ENCODE measurements at places on chromosomes 4 and X.
A peak's percentile ranks its signal among the peaks of the same experiment; 100 is the strongest.

DNA sequence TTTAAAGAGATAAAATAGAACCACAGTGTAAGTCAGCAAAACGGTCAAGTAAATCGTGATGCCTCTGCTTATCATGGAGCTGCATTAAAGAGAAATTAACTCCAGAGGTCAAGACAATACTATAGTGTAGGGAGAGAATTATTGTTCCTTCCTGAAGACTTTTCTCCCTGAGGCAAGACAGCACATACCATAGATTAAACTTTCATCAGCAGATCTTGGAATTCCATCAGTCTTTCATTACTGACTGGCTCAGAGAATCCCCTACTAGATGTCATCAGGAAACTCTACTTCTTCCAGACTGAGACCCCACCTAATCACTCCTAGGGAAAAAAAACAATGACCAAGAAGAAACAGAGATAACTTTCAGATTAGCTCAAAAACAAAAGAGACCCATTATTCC lies 131.3 kb downstream of the NSUN7 start:
- no peak for DNase-seq

- no peak for DNase-seq
These were observed 437.1 kb upstream of the CTSO start for GRCh38 chr4:156390599-156391324.

- no peak for DNase-seq
These were observed 698.5 kb downstream of the GRID2 start for GRCh38 chr4:93002240-93002639.

DNA sequence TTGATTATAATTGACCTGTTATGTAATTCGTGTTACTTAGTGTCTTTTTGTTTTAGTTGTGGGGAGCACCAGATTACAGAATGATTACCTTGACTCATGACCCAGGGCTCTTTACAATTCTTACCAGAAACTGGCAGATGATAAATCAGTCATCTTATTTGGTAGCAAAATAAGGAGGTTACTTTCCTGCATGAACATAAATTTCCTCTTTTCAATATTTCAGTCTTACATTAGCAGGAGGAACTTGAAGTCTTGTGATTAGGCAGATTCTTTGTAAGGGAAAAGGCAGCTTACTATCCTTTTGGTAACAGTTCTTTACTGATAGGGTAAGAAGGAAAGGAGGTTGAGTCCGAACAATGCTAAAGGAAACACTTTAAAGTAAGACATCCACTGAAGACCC lies 26.0 kb upstream of the SLC25A5 start:
- no peak for DNase-seq

- DNase-seq: no peak
These were observed 28.2 kb downstream of the ATP8A1 start for GRCh38 chr4:42628740-42629139.

DNA sequence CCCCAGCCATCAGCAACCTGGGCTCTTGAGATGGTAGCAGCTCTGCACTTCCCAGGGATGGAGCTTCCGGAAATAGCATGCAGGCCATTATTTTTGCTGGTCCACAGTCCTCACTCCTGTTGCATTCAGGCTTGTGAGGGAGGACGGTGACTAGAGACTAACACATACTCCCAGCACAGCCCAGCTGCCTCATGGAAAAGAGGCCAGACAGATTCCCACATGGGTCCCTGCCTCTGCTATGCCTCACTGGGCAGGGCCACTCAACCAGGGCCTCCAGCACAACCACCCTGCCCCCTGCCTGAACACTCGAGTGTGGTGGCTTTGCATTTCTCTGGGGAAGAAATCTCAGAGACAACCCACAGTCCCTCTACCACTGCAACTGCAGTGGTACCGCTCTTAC lies 1195.1 kb downstream of the PCDH18 start:
- DNase-seq: no peak

- DNase-seq: no peak
These were observed 9.8 kb downstream of the NKX3-2 start for GRCh38 chr4:13534344-13535063.

DNA sequence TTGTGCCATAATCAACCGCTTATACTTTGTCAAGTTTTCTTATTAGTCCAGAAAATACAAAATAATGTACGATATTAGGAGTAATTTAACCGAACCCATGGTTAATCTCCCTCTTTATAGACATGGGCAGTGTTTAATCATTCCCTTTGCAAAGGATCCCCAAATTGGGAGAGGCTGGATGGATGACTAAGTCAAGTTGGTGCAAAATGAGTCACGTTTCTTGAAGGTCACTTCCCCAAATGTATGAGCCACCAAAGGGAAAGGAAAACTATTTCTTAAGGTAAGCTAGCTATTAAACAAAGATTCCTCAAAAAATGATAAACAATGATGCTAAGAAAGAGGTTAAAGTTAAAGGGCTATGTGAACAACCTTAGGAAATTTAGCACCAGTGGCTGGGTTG lies 17.5 kb downstream of the MAML3 start:
- no peak for DNase-seq

GRCh38 chrX:9337046-9337445 lies 127.8 kb upstream of the TBL1X start:
- DNase-seq: no peak

DNA sequence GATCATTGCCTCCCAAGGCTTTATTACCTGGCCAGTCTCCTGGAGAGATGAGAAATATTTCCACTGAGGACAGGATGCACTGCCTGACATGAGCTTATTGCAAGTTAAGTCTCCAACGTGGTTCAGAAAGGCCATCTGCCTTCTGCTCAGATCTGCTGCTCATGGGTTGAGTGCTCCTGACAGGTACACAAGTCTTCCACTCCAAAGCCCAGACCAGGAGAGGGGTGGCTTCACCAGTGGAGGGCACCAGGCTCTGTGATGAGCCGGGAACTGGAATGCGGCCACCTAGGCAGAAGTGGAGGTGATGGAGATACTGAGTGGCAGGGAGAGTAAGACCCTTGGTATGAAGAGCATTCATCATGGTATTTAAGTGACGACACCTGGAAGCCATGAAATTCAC lies 79.5 kb upstream of the IRF2 start:
- no peak for DNase-seq

DNA sequence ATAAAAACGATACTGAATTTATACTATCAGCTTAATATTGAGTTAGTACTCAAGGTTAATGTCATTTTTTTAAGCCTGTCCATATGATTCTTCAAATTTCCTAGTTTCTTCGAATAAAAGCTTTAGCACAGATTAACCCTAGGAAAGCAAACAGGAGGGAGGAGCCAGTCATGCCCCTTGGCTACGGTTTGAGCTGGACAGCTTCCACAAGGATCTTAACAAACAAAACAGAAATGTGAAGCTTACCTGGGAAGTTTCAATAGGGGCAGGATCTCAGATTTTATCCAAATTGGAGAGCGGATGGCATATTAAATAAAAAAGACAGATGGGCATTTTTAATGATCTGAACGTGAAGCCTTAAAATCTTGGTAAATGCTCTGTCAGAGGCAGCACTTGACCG lies 2.3 kb downstream of the NWD2 start:
- peak; percentile 12 for DNase-seq

GRCh38 chr4:6811165-6811564 lies 28.6 kb downstream of the KIAA0232 start:
- no peak for DNase-seq

DNA sequence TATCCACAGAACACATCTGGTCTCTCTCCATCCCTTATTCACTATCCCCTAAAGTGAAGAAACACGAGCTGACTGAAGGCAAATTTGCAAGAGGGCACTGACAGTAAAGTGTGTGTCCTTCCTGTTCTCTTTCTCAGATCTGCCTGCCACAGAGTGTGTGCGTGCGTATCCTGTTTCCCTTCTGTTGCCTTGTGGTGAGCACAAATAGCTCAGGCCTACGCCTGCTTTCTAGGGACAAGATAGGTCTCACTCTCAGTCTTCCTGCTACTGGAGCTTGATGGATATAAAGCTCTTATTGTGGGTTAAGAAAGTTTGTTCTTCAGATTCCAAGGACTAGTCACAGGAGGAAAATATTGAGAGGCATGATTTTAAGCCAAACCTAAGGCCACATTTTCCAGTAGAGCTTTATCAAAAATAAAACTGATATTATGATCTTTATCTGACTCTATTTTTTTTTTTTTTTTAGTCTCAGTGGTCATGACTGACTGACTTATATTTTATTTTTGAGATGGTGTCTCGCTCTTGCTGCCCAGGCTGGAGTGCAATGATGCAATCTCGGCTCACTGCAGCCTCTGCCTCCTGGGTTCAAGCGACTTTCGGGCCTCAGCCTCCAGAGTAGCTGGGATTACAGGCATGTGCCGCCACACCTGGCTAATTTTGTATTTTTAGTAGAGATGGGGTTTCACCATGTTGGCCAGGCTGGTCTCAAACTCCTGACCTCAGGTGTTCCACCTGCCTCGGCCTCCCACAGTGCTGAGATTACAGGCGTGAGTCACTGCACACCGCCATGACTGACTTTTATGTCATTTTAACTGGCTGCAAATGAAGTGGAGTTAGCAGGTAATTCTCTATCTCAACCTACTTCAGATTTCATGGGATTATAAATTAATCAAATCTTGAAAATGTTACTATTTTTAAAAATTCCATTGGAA lies 140.3 kb upstream of the SH3RF1 start:
- DNase-seq: no peak

GRCh38 chrX:17082831-17083230 lies 136.4 kb downstream of the REPS2 start:
- no peak for DNase-seq

GRCh38 chr4:14023896-14024295 lies 396.4 kb upstream of the BOD1L1 start:
- no peak for DNase-seq

GRCh38 chr4:99586322-99586721 lies 11.7 kb downstream of the MTTP start:
- no peak for DNase-seq

DNA sequence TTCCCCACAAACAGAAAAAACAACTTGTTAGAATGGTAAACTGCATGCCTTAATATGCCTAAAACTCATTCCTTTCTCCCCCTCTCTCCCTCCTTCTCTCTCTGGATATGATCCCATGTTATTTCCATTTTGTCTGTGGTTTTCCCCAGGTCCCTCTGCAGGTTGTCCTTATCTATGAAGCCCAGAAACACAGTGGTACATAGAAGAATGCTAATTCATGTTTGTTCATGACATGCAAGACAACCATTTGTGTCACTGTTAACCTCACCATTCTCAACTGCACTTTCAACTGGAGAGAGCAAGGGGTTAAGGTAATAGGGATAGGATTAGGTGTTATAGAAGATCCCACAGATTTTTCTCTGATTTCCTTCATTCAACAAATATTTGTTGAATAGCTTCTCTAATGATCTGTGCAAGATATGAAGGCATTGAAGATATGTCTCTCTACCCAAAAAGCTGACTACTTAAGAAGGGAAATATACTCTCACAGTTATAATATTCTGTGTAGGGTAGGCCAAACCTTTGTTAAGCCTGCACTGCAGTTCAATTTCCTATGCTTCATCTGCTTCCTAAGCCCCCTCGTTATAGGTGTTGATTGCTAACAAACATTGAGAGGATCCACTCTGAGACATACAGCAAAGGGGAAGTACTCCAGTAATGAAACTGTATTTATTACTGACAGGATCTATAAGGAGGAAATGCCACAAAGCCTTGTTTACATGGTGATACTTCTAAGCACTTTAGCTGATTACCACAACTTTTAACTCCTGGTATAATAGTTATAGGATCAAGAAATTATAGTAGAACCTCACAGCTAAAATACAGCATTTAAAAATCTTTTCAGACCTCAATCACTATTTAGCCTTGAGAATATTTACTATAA lies 96.1 kb downstream of the FRYL start:
- DNase-seq: no peak

DNA sequence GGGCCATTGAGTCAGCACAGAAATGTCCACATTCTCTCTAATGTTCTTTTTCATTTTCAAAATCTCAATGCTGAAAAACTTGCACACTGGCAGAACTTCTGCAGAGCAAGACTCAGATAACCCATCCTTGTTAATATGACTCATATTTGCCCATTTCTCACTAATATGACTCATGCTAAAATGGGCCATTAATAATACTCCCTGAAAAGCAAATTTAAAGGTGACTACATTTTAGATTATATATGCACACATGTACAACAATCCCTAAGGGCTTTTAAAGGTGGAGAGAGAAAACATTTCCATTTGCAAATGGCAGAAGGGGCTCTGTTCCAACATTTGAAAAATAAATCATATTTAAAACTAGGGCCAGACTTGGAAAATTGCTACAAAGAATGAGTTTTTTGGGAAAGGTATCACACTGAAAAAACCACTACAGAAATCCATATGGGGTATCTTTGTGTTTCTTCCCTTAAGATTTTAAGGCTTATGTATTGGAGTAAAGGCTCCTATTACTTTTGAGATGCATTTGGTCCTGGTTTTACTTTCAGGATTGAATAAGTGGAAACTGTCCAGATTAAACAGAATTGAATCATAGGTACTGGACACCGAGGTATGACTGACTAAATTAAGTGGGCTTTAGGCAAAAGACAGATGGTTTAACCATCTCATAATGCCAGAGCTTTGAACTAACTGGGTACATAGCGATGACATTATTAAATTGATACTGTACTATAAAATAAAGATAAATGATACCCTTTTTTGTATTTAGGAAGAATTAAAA lies 30.0 kb downstream of the TLR2 start:
- no peak for DNase-seq

DNA sequence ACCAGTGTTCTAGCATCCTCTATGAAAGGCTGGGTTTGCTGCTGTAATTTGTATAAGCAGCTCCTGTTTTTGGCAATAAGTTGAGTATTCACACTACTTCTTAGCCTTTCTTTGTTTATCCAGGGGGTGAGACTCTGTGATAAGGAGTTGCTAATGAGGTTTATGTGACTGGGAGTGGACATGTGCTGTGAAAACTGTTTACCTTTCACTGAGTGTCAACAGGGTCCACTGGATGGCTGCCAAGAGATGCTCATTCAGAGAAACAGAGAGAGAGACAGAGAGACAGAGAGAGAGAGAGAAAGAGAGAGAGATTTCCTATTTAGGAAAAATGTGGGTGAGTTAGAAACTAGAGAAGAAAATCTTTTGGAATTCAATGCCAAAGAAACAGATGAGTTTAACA lies 233.9 kb downstream of the CHIC2 start:
- DNase-seq: peak; percentile 40

Data from NCI-H2029 (cell line).